ENCODE measurements at places on chromosomes 12 and 14.

DNA sequence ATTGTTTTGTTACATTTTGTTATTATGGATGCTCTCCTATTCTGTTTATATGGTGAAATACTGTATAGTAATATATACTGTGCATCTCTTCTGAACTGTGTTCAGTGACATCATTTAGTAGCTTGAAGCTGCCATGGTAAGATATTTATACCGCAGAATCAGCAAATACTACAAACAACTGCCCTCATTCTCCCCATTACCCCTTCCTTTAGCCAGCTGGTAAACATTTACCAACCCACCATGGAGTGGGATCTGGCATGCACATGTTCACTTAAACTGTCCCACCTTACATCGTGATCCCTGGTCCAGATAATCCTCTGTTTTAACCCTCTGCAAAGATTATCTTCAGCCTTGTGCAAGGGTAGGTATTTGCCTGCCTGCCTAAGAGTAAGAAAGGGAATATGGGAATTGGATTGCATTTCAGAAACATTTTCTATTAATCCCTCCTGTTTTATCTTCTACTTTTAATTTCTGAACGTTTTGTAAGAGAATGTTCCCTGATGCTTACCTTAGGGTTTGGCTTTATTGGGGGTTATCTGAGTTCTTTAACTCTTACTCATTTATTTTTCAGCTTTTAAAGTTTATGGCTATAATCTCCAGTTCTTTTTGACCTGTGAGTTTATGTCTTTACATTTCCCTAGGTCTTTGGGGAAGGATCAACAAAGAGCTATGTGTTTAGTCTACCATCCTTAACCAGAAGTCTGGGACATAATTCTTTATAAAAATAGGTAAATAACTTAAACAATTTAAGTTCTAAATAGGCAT lies 46.5 kb downstream of the FBXO34 start:
- no peak for DNase-seq

GRCh38 chr12:131912518-131913274 lies 16.4 kb upstream of the PUS1 start:
- DNase-seq, result peak; percentile 18

- no peak for DNase-seq
These were observed 219.5 kb upstream of the OTX2 start for GRCh38 chr14:57029620-57030253.

DNA sequence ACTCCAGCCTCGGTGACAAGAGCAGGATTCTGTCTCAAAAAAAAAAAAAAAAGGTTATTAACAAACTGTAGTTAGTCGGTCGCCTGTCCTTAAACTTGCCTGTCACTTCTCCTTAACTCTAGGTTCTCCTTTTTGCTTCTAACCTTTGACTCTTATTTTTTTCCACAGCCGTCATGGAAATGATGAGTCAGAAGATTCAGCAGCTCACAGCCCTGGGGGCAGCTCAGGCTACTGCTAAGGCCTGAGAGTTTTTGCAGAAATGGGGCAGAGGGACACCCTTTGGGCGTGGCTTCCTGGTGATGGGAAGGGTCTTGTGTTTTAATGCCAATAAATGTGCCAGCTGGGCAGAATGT lies 418 bp upstream of the MYG1 start:
- peak; percentile 55 for DNase-seq

GRCh38 chr12:83827193-83827592 lies 1085.4 kb downstream of the SLC6A15 start:
- no peak for DNase-seq

- DNase-seq, result no peak
These were observed 112.9 kb downstream of the TMEM132D start for GRCh38 chr12:129790930-129791329.

DNA sequence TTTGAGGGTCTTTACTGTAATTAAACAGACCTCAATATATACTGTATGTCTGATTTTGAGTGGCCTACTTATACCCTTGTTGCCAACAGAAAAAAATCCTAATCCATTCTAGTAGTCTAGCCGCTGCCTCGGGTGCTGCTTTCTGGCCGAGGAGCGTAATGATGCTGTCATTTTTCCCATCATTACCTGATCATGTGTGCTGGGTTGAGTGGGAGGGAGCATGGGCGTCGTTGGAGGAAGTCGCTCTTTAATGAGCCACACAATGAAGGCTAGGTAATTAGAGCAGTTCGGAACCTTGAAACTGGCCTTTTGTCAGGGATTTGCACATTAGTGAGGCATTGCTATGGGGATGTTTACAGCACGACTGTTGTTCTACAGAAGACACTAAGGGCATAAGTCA lies 76.1 kb upstream of the RFX4 start:
- DNase-seq, result no peak

DNA sequence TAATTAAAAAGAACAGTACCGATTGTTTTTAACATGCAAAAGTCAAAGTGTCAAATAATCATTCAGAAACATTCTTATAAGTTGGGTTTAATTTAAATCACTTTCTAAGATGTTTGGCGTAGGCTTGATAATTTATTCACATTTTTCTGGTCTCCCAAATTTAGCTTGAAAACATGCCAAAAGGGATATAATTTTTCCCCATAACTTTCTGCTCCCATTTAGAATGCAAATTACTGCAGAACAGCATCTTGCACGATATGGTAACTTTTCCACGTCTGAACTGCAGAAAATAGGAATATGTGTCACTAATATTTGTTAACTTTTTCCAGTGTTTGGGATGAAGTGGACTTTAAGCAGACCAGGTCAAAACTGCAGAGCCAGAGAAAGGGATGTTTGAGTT lies 1592.4 kb upstream of the SEL1L start:
- DNase-seq, result no peak

DNA sequence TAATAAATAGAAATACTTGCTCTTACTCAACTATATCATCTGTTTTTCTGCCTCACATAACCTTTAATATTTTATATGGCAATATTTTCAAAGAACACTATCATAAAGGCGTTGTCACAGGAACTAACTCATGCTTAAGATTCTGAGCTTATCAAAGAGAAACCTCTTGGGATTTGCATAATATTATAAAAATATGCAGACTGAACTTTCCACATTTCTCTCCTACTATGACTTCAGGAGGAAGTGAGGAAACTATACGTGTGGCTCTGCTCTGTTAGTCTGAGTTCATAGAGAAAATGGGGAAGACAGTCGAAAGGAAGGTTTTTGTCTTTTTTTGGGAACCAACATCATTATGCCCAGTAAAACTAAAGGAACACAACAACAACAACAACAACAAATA lies 124.7 kb downstream of the GARIN6 start:
- DNase-seq, result no peak

DNA sequence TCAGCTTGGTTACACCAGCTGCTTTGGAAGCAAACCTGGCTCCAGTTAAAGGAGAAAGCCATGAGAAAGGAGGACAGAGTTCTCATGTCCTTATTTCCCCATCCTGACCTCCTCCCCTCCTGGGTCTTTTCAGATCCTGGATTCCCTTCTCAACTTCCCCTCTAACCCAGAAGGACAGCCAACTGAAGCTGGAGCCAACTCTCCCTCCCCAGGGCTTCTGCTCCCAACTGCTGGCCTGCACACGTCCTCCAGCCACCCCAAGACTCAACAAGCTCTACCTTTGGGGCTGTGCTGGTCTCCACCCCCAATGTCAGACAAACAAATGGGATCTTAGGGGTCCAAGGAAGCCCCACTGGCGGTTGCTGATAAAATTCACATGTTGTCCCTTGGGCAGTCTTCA lies 651.1 kb upstream of the TBX3 start:
- DNase-seq, result no peak

- no peak for DNase-seq
These were observed 277.0 kb downstream of the CEP128 start for GRCh38 chr14:80664576-80664975.

GRCh38 chr12:47020211-47020821 lies 59.1 kb upstream of the PCED1B start:
- no peak for DNase-seq

DNA sequence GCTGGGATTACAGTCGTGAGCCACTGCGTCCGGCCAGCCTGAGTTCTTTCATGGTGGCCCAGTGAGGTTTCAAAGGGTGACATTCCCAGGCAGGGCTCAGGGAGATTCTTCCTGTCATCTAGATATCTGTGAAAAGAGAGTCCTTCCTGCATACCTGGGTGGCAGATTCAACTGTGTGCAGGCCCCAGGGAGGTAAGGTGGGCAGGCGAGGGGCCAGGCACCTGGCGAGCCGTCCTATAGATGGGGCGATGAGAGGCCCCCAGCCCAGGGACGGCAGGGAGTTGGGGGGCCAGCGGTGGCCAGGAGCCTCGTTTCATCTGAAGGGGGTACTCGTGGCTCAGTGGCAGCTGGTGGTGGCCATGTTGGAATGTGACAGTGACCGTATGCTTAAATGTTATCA lies 7.1 kb upstream of the EP400 start:
- DNase-seq, result no peak

DNA sequence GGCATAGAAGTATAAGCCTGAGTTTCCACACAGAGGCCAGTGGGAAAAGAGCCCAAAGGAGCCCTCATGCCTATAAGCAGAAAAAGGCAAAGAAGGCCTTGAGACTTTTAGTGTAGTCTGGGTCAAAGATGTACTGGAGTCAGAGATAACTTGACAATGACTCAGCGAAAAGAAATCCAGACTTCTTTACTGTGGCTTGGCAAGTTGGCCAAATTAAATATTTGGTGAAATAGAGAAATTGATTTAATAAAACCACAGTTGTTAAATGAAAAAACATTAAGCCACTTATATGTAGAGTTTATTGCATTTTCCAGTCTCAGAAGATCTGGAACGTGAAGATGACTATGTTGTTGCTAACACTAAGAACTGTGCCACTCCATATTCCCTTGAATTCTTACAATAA lies 105.1 kb downstream of the TMTC3 start:
- DNase-seq, result no peak

DNA sequence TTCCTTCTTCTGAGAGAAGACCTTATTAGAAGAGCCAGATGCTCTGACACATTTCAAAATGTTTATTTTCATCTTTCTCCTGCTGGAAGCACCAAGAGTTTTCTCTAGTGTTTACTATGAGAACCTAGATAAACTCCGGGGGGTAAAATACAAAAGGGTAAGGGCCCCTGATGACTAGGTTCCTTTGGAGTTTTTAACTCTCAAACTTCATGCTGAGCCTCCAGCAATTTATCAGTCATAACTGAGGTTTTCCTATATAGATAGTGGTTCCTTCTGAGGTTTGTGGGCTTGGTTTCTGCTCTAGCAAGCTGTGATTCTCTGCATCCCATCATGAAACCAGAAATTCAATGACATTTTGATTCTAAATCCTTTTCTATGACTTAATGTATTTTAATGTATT lies 210.9 kb downstream of the LRFN5 start:
- no peak for DNase-seq

GRCh38 chr12:104551313-104551931 lies 94.7 kb downstream of the CHST11 start:
- no peak for DNase-seq

DNA sequence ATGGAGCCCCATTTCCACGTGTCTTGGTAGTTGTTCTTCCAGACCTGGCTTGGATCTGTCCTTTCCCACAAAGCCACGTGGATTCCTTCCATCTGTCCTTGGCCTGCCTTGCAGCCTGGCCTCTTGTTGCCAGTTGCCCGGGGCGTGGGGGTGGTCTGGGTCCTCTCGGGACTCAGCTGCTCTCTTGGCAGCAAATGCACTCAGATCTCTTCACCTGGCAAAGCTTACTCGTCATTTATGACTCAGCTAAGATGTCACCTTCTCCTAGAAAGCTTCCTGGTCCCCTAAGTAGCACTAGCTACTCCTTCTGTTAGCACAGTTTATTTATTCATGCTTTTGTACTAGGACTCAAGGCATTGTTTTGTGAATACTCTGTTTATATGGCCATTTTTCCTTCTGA lies 13.6 kb downstream of the PLEKHG3 start:
- DNase-seq, result no peak

DNA sequence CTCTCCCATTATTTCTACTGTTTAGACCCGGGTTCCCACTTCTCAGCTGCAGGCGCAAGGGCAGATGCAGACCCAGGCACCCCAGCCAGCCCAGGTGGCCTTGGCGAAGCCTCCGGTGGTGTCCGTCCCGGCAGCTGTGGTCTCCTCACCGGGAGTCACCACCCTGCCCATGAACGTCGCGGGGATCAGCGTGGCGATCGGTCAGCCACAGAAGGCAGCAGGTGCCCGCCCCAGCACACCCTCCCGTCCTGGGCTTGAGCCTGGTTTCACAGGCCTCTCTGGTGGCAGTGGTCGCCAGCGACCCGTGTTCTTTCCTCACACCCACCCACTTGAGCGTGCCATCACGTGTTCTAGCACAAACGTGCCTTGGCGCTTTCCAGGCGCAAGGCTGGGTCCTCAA lies 77.4 kb downstream of the DDX51 start:
- DNase-seq, result no peak

- no peak for DNase-seq
These were observed 74.5 kb downstream of the VWF start for GRCh38 chr12:6049992-6050391.

- no peak for DNase-seq
These were observed 27.2 kb upstream of the ADAMTS20 start for GRCh38 chr12:43579206-43579605.

DNA sequence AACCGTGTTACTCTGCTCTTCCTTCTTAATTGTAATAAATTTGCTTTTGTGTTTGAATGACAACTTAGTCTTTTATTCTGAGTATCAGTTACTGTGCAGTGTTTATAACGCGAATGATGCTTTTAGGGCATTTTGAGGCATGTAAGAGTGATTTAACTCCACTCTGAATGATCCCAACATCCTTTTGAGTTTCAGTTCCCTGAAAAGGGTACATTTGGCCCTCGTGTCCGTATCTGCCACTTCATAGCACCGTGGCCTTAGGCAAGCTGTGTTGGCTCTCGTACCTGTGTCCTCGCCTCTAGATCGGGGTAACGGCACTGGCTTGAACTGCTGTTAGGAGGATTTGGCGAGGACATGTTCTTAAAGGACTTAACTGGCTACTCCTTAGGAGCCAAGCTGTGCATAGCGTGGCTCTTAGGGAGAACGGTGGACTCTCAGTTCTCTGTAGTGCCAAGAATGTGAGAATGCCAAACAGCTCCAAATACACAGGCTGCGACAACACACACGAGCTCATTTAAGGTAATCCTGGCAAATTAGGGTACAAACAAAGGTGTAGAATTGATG lies 92.0 kb downstream of the PPP2R5C start:
- no peak for DNase-seq

- no peak for DNase-seq
These were observed 5.9 kb upstream of the FBLN5 start for GRCh38 chr14:91953170-91953985.

GRCh38 chr14:105374389-105374788 lies 23.9 kb upstream of the TEX22 start:
- no peak for DNase-seq

- no peak for DNase-seq
These were observed 7.4 kb downstream of the IFI27L1 start for GRCh38 chr14:94088516-94088915.
